Myocyte (in vitro differentiated cells): ENCODE measurements at places on chromosomes 6 and 20.

DNA sequence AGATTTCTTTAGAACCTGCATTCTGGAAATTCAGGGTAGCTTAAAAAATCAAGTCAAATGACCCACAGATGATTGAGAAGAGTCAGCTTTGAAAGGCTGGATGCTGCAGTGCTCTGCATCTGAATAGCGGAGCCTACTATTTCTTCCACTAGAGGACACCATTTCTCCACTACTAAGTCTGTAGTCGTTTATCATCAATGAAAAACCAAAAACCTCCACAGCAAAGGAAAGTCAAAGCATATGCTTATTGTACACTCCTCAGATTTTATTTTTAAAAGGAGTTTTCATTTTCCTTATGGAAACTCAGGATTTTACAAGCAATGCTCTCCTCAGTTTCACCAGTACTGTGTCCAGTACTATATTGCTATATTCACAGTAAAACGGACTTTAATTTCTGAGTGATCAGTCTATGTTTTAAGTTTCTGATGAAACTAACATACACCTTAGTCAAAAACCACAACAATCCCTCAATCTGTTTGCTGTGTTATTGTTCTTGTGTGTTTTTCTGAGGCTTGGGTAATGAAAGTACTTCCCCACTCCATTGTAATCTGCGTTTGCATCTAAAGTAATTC lies 50.5 kb upstream of the ENPP5 start:
- DNase-seq, result peak; percentile 61

DNA sequence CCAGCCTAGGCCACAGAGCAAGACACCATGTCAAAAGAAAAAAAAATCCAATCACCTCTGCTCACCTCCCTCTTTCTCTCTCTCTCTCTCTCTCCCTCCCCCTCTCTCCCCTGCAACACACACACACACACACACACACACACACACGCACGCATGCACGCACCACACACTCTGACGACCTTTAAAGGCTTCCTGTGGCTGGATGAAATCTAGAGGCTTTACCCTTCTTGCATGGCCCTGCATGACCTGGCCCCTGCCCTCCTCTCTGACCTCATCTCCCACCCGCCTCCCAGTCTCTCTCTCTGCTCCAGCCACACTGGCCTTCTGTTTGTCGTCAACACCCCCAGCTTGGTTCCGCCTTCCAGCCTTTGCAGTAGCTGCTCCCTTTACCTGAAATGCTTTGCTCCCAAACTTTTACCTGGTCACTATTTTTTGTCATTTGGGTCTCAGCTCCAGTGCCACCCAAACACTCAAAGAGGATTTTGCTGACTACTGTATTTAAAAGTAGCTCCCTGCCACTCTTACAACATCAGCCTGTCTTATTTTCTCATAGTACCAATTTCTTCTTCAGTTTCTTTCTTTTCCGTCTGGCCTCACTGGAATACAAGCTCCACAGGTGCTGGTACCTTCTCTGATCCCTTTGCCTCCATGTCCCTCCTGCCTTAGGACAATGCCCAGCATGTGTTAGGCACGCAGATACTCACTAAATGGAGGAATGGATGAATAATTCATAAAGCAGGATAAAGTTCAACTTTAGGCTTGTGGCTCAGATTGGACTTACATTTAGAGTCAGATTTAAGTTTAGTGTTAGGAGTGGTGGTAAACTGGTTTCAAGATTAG lies 4.3 kb upstream of the LTA start:
- no peak for DNase-seq

GRCh38 chr6:135941275-135942025 lies 89.9 kb downstream of the PDE7B start:
- no peak for DNase-seq

DNA sequence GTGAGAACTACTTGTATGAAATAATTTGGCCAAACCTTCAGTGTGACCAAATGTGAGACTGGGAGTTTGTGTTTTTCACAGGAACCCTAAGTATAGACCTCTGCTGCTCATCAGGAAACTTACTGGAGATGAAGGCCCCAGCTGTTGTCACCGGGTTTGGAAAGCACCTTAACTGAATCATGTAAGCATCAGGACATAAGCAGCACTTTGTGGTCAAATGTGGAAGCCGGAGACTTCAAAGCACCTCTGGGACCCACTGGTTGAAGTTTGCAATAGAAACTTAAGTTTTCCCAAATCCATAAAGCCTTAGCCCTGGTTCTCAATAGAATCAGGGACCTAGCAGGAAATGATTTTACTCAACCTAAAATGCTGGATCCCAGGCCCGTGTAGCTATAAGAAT lies 14.3 kb downstream of the TTPAL start:
- DNase-seq, result no peak

GRCh38 chr6:57317060-57317943 lies at the start of gene PRIM2:
PRIM2 (plus strand) TSS chr6:57317630; CDS start chr6:57318446, 816 bp downstream.
- DNase-seq, result peak; percentile 84

- DNase-seq, result no peak
Observed at GRCh38 chr6:18328070-18328469, 59.1 kb upstream of the RNF144B start.

DNA sequence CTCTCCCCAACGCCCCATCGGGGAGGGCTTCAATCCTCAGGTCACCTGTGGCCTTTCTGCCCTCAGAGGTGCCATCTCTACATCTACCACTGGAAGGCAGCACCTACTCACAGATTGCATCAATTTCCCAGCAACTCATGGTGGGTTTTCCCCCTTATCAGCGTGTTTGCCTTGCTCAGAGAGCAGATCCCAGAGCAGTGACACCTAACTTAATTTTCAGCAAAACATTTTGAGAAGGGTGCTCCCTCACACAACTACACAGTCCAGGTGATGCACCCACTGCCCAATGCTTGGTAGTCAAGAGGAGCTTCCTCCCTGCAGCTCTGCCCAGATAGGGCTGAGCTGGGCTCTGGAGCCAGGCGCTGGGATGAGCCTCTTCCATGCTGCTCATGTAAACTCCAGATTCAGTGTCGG lies 48.2 kb downstream of the PLG start:
- DNase-seq, result no peak

GRCh38 chr6:166353507-166353906 lies 11.2 kb upstream of the SFT2D1 start:
- no peak for DNase-seq
